ENCODE measurements at places on chromosomes 2 and 18.

- DNase-seq: no peak
Observed at GRCh38 chr2:237159006-237159911, 73.6 kb downstream of the COPS8 start.

GRCh38 chr2:232980683-232981082 is 32.4 kb downstream of the NGEF start:
- DNase-seq: no peak

- DNase-seq: peak; percentile 62
Observed at GRCh38 chr2:95314964-95315611, 17.9 kb downstream of the KCNIP3 start.

- no peak for DNase-seq
Observed at GRCh38 chr2:176100547-176101140, 1.0 kb downstream of the HOXD12 start.

DNA sequence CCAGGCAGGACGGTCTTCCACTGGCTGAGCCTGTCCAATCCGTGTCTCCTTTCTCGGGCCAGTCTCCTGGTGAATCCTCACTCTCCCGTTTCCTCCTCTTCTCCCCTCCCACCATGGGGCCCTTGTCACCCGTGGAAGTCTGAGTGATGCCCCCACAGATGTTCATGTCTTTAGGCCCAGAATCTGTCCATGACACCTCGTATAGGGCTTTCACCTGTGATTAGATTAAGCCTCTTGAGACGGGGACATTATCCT is 193.5 kb downstream of the ZFP36L2 start:
- no peak for DNase-seq

GRCh38 chr2:240790370-240791220 is 29.4 kb downstream of the KIF1A start:
- no peak for DNase-seq

- no peak for DNase-seq
Observed at GRCh38 chr2:76149846-76150245, 439.1 kb upstream of the GCFC2 start.

DNA sequence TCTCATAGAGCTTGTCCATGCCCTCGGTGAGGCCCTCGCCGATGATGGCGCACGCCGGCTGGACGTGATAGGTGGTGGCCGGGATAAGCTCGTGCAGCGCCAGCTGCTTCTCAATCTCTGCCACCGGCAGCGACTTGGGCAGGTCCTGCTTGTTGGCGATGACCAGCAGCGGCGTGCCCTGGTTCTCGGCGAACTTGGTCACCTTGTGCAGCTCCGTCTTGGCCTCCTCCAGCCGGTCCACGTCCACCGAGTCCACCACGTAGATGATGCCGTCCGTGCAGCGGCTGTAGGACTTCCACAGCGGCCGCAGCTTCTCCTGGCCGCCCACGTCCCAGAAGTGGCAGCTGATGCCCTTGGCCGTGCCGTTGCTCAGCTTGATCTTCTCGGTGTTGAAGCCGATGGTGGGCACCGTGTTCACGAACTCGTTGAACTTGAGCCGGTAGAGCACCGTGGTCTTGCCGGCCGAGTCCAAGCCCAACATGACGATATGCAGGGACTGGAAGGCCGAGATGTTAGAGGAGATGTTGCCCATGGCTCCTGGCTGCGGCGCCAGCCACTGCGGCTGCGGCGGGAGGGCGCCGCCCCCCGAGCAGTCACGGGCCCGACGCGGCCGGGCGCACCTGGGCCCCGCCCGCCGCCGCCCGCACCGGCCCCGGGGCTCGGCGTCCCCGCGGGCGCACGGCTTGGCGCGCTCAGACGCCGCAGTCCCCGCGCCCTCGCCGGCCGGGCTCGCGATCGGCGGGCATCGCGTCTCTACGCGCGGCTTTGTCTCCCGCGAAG is 636 bp downstream of the ARL4C start:
- DNase-seq: peak; percentile 40

DNA sequence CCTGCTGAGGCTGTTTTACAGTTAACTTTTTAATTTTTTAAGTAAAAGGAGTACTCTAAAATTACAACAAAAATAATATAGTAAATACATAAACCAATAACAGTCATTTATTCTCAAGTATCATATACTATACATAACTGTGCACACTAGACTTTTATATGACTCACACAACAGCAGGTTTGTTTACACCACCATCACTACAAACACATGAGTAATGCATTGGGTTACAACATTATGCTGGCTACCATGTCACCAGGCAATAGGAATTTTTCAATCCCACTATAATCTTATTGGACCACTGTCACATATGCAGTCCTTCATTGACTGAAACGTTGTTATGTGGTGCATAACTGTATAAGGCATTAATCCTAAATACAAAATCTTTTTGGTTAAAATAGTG is 42.5 kb downstream of the RASGRP3 start:
- DNase-seq: peak; percentile 20

DNA sequence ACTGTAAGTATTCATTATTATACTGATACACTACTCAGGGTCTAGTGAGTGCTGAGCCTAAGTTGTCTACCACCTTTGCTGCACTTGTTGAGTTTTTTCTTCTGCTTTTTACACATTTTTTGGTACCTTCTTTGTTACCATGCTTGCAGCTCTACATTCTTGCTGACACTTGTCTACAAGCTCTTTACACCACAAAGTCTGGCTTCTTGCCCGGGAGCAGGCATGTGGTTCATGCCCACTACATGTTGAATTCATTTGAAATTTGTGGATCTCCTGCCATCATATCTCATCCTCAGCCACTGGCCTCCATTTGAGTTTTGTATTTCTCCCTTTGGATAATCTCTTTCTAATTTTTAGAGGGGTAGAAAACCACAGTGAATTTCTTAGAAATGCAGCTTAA is 29.9 kb downstream of the IL18R1 start:
- DNase-seq: no peak

- no peak for DNase-seq
Observed at GRCh38 chr18:49843778-49844625, 30.7 kb upstream of the ACAA2 start.

DNA sequence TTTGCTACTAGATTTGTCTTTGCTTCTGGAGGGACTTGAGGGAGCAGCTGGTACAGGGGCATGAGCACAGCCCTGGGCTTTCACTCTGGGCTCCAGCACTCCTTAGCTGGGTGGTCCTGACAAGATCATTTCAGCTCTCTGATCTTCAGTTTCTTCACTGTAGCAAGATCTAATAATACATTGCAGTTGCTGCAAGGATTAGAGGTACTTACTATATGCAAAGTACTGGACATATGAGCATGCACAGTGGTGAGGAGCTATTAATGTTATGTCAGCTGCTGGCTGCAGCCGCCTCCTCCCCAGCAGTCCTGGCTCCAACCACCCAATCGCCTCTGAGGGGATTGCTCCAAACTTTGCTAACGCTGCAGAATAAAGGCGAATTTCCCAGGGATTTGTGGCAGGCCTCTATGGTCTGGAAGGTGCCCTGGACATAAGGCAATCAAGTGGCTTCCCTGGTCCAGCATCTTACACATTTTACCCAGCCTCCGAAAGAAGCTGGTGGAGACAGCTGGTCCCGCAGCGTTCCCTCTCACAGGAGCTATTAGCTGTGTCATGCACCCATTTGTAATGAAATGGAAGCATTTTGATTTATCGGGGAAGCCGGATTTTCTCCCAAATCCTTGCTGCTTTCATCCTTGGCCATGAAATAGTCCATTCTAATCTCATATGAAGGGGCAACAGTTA is 96.7 kb downstream of the RHOB start:
- no peak for DNase-seq

DNA sequence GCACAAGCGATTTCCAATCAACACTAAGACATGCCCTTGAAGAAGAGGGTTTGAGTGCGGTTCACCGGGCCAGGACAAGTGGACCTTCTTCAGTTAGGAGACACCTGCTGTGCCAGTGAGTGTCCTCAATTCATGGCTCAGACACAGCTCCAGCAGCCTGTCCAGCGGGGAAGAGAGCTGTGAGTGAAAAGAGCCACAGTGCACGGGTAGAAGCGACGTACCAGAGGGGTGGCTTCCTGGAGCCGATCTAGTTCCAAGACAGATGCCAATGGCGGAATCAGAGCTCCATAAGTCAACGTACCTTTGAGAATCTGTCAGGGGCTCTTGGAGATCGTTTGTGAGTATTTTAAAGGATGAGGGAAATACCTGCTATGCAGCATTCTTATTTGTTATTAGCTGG is 119.9 kb upstream of the SALL3 start:
- DNase-seq: no peak

GRCh38 chr2:43937269-43937820 is 58.4 kb downstream of the LRPPRC start:
- DNase-seq: no peak

DNA sequence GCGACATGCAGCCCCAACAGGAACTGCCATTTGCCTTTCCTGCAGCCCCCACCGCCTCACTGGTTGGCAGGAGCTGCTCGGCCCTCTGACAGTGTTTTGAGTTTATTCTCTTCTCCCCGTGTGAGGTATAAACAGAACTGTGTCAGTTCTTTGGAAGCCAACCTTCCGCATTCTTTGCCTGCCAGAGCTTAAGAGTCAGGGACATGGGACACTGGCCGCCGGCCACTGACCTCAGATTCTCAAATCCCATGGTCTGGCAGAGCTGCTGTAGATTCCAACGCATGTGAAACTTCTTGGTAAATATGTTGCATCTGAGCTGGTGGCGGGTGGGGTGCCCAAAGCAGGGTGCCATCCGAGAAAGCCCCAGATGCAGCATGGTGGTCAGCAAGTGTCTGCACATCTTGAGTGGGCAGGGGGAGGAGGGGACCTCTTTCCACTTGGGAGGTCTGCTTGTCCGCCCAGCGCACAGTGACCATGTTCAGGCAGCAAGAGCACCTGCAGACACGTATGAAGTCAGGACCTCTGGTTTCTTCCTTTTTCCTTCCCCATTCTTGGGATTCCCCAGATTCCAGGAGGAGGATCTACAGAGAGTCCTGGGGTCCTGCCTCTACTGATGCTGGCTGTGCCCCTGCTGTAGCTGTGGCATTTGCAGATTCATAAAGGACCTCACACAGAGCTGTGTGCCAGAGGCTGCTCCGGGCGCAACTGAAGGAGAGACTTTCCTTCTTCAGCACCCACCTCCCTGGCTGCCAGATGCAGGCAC is 23.8 kb downstream of the ASB18 start:
- DNase-seq: no peak
